ENCODE measurements at places on chromosomes 2 and 18.

GRCh38 chr2:40292291-40292690 is 159.6 kb downstream of the SLC8A1 start:
- DNase-seq: no peak

- DNase-seq: no peak
Measured at GRCh38 chr2:1518867-1519530, 105.7 kb downstream of the TPO start.

GRCh38 chr2:28352610-28353195 is 40.0 kb upstream of the FOSL2 start:
- DNase-seq: no peak

- no peak for DNase-seq
Measured at GRCh38 chr2:166388481-166389070, 12.8 kb upstream of the SCN9A start.

DNA sequence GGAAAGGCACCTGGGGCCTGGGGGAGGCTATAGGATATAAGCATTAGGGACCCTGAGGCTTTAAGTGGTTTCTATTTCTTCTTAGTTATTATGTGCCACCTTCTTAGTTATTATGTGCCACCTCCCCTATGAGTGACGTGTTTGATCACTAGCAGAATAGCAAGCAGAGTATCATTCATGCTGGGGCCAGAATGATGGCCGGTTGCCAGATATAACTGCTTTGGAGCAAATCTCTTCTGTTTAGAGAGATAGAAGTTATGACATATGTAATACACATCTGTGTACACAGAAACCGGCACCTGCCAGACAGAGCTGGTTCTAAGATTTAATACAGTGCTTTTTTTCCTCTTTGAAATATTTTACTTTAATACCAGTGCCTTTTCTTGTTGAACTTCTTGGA is 29.4 kb downstream of the LIPG start:
- DNase-seq: no peak

- no peak for DNase-seq
Measured at GRCh38 chr2:86414996-86415395, 26.2 kb upstream of the KDM3A start.

- no peak for DNase-seq
Measured at GRCh38 chr2:63662028-63662804, 73.5 kb downstream of the MDH1 start.

DNA sequence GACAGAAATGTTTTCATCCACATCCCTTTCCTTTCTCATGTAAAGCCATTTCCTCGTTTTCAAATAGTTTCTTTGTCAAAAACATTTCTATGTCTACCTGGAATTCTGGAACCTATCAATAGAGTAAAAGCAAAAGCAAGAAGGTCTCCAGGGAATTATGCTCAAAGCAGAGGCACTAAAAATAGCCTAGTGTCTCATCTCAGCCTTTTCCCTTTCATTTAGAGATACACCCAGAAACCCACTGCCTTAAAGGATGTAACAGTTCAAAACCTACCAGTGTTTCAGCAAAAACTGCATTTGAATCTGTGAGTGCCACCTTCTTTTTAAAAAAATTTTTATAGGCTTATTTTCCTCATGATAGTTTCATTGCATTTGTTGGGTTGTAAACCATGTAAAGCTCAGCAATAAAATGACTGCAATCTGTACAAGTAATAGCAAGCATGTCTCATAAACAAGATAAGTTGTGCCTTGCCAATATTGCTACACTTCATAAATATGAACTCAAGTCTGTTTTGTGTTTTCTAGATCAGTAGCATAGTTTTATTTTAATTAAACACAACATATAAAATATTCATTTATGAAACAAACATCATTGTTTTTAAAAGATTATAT is 927.3 kb upstream of the ACVR2A start:
- DNase-seq: no peak

DNA sequence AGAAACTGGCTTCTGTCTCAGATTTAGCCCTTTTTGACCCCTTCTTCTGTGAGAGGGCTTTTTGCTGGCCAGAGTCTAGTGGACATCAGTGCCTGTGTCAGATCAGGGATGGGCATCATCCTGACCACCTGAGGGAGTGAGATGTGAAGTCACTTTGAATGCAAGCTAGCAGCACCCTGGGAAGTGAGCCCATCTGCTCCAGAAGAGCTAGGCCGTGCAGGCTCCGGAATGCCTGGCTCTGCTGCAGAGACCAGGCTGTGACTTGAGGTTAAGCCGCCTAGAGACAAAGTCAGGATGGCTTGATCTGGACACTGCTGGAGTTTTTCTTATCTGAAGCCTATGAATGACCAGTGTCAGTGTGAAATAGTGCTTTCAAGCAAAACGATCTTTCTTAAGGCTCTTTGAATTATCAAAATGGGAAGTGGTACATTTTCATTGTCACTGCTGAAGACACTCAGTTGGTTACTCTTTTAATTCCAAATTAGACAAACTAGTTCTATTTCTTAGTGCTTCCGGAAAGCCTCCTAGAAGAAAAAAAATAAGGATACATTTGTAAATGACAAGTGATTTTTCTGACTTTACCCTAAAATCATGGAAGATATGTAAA is 20.8 kb downstream of the DGUOK start:
- no peak for DNase-seq

- DNase-seq: no peak
Measured at GRCh38 chr2:148888986-148889385, 14.0 kb downstream of the KIF5C start.

DNA sequence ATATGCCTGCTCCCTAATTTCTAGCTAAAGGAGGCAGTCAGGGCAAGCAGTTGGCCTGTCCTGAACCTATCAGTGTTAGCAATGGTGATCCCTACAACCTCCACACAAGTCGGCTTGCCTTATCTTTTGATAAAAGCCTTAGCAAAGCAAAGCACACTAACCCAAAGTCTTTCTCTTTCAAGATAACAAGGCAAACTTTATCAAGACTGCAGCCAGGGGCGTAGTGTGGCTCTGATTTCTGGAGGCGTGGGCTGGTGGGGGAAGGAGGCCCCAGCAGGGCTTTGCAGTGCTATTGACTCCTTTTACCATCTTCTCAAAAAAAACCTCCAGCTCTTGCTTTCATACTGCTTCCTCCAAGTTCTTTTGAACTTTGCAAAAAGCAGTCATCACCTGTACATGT is 40.2 kb upstream of the LAMA1 start:
- DNase-seq: no peak

- no peak for DNase-seq
Measured at GRCh38 chr2:211723398-211723797, 815.2 kb downstream of the ERBB4 start.

- no peak for DNase-seq
Measured at GRCh38 chr2:239396881-239397681, 3.7 kb downstream of the HDAC4 start.

DNA sequence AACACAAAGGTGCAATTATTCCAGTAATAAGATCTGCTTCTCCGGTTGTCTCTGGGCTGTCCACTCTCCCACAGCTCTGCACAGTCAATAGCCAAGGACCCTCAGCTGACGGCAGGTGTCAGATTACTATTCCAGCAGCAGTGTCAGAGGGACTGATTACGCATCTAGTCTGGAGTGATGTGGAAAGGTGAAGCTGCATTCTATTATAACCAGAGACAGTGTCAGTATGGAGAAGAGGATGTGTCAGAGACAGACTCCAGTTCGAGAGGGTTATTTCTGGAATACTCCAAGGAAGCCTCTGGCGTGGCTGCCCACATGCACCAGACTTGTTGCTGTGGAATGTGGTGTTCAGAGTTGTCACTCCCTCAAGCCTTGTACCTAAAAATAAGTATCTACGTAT is 163.6 kb upstream of the TMEM200C start:
- no peak for DNase-seq

DNA sequence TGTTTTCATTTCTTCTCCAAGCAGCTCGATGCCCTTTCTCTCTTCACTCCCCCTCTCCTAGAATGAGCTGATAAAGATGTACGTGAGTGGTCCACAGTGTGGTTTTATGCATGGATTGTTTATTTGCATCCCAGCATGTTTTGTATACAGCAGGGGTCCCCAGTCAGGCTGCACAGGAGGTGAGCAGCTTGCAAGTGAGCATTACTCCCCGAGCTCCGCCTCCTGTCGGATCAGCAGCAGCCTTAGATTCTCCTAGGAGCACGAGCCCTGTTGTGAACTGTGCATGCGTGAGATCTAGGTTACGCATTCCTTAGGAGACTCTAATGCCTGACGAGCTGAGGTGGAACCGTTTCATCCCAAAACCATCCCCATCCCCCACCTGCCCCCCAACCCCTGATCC is 262.6 kb downstream of the AGAP1 start:
- no peak for DNase-seq

- DNase-seq: no peak
Measured at GRCh38 chr2:149155988-149156387, 117.5 kb downstream of the LYPD6B start.

DNA sequence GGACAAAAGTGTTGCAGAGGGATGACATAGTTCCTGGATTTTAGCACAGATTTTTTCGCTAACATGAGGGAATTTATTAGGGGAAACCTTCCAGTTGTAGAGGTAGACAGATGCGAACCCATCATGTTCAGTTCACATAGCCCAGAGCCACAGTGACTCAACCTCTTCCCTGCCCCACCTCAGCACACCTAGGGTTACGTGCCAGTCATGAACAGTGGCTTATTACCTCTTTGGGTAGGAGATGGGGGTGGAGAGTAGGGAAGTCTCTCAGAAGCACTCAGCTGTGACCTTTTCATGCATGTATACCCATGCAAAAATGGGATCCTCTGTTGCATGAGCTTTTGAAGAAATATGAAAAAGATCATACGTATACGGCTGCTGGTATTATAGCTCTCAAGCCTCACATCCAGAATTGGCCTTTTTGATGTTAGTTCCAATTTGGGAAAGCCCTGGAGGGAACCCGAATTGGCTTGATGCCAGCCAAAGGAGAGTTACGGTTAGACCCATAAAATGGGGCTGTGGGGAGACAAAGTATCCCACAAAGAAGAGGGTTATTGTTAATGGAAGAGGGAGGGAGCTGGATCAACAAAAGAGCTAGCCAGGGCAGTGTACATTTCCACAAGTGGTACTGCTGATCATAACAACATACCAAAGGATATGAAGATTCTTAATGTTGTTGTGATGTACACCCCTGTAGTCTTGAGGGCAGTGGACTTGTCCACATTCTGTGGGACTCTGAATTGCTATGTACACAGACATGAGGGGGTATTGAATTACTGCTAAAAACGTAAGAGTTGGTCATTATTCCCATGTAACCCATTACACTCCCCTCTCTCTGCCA is 4.9 kb downstream of the TANC1 start:
- DNase-seq: no peak

DNA sequence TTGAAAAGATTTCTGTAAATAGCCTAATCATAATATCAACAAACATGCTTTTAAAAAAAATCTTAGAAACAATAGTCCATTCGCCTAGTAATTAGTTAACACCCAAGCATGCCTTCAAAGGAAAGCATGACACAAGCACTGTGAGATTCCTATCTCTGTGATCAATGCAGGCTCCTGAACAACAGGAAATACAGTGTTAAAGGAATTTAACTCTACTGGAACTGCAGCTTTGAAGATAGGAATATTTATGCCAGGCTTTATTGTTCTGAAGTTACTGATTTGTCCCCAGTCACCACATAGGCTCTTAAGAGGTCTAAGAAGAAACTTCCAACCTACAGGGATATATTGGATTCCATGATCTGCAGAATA is 15.4 kb upstream of the FAM124B start:
- DNase-seq: no peak

GRCh38 chr18:45119876-45120275 is 439.2 kb downstream of the SETBP1 start:
- no peak for DNase-seq

GRCh38 chr2:32732120-32732519 is 104.3 kb downstream of the TTC27 start:
- no peak for DNase-seq

GRCh38 chr18:29605365-29605764 is 1428.4 kb upstream of the CDH2 start:
- DNase-seq: no peak

DNA sequence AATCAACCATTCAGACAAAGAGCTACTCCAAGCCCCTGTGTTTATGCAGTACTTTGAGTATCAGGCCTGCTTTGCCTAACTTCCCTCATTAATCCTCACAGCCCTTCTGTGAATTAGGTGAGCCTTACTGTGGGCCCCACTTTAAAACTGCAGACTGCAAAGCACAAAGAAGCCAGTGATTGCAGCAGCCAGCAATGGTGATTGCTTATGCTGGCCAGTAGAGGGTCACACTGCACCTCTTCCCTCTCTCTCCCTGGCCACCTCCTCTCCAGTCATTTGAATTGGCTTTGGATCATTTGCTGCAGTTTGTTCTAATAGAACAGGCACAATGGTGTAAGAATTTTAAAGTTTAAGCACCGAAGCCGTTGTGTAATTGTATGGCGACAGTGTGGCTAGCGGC is 229.9 kb downstream of the AGPS start:
- no peak for DNase-seq

DNA sequence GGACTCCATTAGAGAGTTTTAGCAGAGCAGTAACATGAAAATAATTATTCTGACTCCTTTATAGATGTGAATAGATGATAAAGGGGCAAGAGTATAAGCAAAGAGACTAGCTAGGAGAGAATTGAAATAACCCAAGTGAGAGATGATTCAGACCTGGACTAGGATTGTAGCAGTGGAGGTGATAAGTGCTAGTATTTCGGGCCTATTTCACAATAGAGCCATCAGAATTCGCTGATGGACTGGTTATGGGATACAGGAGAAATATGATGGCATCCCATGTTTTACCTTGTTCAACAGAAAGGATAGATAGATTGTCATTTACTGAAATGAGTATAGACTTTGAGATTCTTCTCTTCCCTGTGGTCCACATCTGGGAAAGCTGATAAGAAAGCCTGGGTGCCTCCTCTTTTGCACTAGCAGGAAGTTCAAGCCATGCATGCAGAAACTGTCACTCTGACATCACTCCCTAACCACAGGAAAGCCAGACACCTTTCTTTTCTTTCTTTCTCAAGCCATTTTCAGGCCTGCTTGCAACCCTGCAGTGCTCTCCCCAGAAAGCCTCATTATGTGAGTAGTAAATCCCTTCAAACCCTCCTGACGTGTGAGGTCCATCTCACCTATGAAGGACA is 25.3 kb downstream of the DYNAP start:
- no peak for DNase-seq

- DNase-seq: peak; percentile 96
Measured at GRCh38 chr2:241701399-241702154, at the start of gene ING5. TSS of gene ING5 (plus strand) at chr2:241702039. CDS start at chr2:241702066, 27 bp downstream.

- DNase-seq: no peak
Measured at GRCh38 chr2:121372082-121372481, 87.1 kb upstream of the TFCP2L1 start.

DNA sequence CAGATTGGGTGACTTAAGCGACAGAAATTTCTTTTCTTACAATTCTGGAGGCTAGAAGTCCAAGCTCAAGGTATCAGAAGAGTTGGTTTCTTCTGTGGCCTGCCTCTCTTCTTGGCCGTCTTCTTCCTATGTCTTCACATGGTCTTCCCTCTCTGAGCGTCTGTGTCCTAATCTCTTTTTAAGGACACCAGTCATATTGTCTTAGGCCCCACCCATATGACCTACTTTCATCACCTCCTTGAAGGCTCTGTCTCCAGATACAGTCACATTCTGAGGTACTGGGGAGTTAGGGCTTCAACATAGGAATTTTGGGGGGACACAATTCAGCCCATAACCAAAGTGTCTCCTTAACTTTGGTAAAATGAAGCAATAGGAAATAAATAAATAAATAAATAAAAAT is 110.9 kb upstream of the EPC2 start:
- DNase-seq: no peak

Measured in stimulated activated CD8-positive, alpha-beta memory T cell treated with anti-CD3 and anti-CD28 coated beads, Interleukin-2, amount 100 ng/mL, for 1 hour (primary cell).